ENCODE measurements at places on chromosomes 4 and X.

DNA sequence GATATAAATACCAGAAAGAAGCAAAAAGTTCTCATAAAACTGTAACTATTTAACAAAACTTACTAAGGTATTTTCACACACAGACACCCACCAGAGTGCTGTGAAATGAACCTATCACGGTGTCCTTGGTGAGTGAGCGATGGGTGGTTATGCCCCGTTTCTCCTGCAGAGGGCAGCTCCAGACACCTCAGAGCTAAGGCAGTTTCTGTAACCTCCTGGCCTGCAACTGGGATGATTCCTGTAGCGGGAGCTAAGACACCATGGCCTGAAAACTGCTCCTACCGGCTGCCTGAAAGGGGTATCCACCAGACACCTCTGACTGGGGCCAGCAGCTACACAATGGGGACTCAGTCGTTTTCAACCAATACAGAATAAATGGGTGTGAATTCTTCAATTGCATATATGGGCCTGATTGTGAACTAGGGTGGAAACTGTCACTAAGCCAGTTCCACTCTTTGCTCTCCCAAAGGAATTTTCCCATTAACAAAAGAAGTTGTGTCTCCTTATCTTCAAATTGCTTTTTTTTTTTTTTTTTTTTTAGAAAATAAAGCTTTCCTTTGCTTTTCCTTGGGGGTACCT lies 2375.8 kb upstream of the TENM3 start:
- DNase-seq: no peak

DNA sequence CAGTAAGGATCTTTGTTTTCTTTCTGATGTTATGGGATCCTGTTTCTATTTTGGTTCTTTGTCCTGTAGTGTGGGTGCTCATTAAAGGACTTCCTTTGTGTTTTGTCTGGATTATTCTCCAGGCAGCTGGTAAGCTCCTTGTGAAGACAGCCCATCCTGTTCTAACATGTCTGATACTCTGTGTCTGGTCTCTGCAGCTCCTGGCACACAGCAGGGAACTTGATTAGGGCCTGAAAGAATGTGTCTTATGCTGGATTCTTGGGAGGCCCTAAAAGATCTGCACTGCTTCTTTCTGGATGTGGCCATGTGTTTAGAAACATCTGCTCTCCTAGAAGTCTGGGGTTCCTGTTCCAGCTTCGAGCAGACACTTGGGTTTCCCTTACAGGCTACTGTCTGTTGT lies 38.1 kb upstream of the ATXN3L start:
- DNase-seq: no peak

GRCh38 chr4:44487341-44487740 lies 38.7 kb upstream of the KCTD8 start:
- no peak for DNase-seq

- DNase-seq: no peak
Observed at GRCh38 chr4:81682492-81682891, 210.8 kb upstream of the RASGEF1B start.

GRCh38 chr4:186158021-186158813 lies 33.1 kb upstream of the CYP4V2 start:
- no peak for DNase-seq

- no peak for DNase-seq
Observed at GRCh38 chr4:7900334-7900909, 39.2 kb downstream of the AFAP1 start.

- DNase-seq: no peak
Observed at GRCh38 chr4:122003335-122003734, 51.5 kb upstream of the TRPC3 start.

GRCh38 chr4:19659101-19659500 lies 592.6 kb upstream of the SLIT2 start:
- no peak for DNase-seq

DNA sequence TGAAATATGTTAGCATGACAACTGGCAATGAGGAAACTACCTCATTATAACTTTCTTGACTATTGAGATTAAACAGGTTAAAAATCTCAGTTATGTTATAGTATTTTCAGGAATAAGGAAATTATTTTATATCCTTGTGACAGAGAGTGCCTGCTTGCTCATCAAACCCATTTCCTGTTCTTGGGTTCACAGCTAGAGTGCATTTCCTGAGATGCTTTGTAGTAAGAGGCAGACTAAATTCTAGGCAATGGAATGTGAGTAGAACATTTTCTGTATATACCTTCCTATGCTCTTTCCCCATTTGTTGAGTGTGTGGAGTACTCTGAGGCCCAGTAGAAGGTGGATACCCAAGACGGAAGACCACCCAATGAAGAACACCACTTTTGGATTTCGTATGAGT lies 96.9 kb upstream of the CASK start:
- DNase-seq: no peak

DNA sequence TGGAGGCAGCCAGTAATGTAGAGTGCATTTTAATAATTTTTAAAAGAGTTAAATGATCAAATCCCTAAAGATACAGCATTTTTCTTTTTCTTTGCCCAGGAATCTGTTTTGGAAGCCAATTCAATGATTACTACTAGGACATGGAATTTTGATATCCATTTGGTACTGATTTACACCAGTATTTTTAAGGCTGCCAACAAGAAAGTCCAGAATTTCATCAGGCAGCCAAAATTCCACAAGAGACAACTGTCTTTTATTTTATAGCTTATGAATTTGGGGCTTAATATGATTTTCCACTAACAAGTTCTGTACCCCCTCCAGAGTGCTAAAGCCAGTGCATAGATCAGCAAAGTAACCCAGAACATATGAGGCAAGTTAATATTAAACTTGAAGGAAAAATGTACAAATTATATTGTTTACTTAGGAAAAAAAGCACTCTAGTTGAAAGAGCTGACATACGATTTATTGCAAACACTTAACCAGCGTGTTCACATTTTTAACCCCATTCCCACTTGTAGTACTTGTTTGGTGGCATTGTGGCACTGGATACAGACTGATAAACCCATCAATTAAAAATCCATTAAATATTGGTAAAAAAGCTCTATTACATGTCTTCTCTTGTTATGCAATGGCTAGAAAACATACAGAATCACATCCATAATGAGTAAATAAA lies 259.7 kb downstream of the DCHS2 start:
- DNase-seq: peak; percentile 3

DNA sequence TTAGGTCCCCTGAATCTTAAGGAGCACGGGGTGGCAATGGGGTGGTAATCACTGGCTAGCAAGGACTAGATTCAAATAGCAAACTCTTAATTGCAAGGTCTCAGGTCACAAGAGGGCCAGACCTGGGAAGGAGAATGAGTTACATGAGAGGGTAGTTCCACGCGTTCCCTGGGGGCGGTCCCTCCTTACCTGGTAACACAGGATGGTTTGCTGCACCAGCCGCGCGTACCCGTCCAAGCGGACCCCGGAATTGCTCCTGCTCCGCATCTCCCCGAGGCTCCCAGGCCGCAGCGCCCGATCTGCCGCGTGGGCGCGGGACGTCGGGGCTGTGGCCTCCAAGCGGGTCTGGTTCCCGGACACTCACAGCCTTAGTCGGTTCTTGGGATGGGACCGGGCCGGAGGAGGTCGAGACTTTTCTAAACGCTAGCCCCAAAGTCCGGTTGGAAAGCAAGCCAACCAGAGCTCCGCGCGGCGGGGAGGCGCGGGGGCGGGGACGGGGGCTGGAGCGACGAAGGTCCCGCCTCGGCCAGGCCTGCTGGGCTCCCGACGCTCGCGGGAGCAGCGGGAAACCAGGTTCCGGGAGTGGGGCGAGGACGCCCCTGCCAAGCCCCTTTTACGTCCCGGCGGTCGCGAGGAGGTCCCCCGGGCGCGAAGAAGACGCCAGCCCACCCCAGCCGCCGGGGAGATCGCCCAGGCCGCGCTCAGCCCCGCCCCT lies at the start of gene PHKA2:
PHKA2 (minus strand) TSS at position 449 of the 715 bp plus-strand sequence; CDS start at position 267, 182 bp downstream.
- no peak for DNase-seq

DNA sequence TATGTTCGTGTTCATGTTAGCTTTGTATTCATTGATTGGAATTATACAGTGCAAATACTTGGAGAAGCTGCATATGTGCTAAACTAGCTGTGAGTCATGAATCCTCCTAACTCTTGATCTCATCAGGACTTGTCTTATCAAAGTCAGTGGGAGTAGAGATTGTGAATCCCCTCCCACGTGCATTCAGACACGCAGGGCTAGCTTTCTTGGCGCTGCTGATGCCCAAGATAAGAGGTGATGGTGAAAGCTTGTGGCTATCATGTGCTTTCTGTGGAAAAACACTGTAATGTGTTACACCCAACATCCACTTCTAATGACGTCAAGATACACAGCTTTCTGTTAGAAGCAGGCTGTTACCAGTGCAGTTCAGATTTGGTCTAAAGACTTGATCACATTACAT lies 348.7 kb upstream of the HAND2 start:
- no peak for DNase-seq

- DNase-seq: no peak
Observed at GRCh38 chrX:20320461-20321159, 53.9 kb upstream of the RPS6KA3 start.

DNA sequence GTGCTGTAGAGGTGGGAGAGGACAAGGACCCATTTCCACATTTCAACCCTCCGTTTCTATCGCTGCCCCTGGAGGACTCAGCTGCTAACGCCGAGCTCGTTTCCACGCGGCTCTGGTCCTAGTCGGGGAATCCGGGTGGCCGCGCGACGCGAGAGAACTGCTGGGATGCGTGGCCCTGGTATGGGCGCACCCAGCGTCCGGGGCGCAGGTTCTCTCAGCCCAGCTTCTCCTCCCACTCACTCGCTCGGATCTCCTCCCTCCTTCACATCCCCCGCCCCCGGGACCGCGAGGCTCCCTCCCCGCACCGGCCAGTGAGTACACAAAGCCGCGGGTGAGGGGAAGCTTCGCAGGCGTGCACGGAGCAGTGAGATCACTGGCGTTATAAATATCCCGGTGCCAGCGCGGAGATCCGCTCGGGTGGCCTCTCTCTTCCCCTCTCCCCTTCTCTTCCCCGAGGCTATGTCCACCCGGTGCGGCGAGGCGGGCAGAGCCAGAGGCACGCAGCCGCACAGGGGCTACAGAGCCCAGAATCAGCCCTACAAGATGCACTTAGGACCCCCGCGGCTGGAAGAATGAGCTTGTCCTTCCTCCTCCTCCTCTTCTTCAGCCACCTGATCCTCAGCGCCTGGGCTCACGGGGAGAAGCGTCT lies at the start of gene FGF5:
FGF5 (plus strand) TSS at position 412 of the 649 bp plus-strand sequence; CDS start at position 573, 161 bp downstream.
- peak; percentile 93 for DNase-seq

GRCh38 chr4:1632109-1633104 lies 51.7 kb downstream of the FAM53A start:
- DNase-seq: no peak

GRCh38 chrX:148416142-148416541 lies 84.3 kb upstream of the AFF2 start:
- no peak for DNase-seq

DNA sequence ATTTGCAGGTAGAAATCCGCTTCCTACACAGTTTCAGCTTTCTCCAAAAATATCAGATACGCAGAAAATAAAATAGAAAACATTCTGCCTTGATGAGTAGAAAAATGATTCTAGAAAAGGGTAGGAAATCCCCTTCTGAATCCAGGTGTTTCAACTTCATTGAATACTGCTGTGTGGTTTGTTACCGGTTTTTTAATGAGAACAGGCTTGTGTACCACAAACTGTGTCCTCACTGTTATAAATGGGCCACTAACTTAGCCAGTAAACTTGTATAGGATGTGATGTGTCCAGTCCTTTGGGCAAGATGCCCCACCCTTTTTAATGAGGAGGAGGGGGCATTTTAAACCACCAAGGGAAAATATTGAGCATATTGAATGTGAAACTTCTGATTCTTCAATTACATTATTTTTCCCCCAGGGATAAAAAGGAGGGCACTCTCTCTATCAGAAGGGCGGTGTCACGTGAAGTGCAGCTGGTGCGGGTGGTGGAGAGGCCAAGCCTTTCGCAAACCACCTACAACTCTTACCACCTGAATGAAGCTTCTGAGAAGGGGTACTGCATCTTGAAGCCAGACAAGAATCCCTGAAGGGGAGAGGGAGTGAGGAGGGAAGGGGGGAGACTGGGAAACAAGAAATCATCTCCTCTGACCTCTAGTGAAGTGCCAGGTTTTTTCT lies 4.5 kb downstream of the CXXC4 start:
- no peak for DNase-seq

DNA sequence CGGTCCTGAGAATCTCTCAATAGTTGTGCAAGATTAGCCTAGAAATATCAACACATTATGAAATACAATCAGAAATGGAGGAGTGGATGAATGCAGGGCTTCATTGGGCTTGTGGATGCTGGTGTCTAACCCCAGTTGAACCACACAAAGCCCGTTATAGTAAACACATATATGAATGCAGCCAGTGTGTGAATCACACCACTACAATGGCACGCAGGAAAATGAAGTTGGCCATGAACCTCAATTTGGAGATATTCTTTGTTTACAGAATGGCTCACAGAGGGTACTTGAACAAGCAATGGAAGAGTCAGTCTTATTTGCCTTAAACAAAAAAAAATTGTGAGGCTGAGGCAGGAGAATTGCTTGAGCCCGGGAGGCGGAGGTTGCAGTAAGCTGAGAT lies 57.8 kb downstream of the SOD3 start:
- DNase-seq: peak; percentile 21

DNA sequence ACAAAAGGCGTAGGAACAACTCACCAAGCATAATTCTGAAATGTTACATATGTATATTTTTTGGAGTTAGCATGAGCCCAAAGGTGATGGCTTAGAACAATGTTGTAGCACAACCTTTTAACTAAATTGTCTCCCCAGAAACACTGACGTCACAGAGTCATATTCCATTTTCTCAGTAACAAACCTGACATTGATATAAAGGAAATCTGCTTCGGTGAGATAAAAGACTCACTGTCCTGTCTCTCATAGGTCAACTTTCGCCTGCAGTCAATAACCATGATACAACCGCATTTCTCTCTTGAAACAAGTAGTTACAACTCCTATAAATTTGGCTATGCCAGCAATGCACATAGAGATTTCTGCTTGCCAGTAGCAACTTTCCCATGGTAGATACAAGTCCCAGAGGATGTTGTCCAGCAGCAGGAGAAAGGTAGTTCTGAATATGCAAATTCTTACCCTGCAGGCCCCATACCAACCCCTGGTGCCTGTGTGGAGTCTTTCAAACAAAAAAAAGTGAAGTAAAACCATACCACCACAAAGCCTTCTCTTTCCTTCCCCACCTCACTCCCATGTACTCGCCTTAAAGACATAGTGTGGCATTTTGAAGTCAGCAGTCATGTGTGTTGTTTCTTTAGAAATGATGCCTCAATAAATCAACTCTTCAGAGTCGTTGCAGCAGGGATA lies 47.9 kb downstream of the MTM1 start:
- DNase-seq: no peak

GRCh38 chrX:139826065-139827044 lies 106.5 kb downstream of the ATP11C start:
- DNase-seq: peak; percentile 22

- DNase-seq: no peak
Observed at GRCh38 chrX:69285881-69286564, 120.8 kb upstream of the PJA1 start.

GRCh38 chrX:125405339-125405738 lies 85.7 kb downstream of the TEX13C start:
- DNase-seq: no peak

GRCh38 chr4:172998527-172999469 lies 169.8 kb upstream of the GALNT7 start:
- peak; percentile 84 for DNase-seq

Measured in stromal cell of bone marrow (primary cell).